ENCODE measurements at places on chromosomes 3 and 15. TPM values are rescaled to one million over a fixed set of nuclear protein-coding genes. Genes with fewer than 3 reads are reported as not detected.
A peak's percentile ranks its signal among the peaks of the same experiment; 100 is the strongest.

- H3K36me3 ChIP-seq, result peaks cover 41% of the 10 kb centered on the region
- H3K4me3 ChIP-seq, result no peak overlapping the region
- no peak for DNase-seq
These were observed 107.0 kb downstream of the EEFSEC start for GRCh38 chr3:128260275-128260674.

DNA sequence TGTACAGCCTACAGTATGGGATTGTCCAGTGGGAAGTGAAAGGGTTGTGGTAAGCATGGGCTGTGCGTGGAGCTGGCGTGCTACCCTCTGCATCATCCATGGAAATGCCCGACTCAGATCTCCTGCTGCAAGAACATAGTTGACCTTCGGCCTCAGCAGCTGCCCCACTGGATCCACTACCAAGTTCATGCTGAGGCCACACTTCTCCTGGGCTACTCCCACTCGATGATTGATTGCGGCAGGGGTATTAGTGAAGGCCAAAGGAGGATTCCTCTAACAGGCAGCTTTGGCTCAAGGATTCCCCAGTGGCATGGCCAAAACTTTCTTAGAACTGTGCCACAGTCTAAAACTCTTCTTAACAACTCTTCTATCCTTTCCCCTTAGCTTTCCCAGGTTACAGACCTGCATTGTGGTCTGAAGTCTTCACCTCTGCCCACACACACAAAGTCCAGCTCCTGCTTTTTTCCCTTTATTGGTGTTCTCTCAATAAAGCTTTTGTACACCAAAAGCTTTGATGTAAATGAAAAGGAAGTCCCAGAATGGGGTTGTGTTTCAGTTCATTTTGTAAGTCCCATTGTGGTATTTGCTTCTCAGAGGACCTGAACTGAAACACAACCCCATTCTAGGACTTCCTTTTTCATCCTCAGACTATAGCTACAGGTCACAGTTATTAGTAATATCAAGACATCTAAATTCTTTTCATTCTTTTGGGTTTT lies 4.9 kb upstream of the TBC1D5 start:
- H3K36me3 ChIP-seq, result no peaks in the 10 kb centered on the region
- H3K27me3 ChIP-seq, result no peaks in the 10 kb centered on the region
- no peak overlapping the region for H3K4me3 ChIP-seq
- H3K27ac ChIP-seq, result no peak overlapping the region
- no peak for DNase-seq

DNA sequence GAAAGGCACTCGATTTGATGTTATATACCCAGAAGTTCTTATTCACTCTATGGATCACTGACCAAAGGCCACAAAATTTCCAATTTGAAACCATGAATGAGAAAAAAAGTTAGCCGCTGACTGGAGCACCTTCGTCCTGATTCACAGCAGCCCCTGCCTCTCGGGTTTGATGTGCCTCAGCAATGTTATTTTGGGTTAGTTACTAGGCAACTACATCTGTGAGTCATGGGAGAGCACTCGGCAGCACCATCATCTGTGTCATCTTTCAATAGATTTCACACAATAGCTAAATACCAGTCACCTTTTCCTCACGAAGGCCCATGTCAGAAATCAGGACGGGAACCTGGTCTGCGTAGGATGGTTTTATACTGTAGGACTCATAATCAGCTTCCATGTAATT lies 269.2 kb downstream of the ZBBX start:
- no peak for DNase-seq
- H3K27ac ChIP-seq, result no peak overlapping the region
- no peaks in the 10 kb centered on the region for H3K27me3 ChIP-seq
- H3K36me3 ChIP-seq, result no peaks in the 10 kb centered on the region

SCN11A gene
- total RNA-seq, result 0.07 TPM

PCLAF gene
- total RNA-seq, result 41.4 TPM

DNA sequence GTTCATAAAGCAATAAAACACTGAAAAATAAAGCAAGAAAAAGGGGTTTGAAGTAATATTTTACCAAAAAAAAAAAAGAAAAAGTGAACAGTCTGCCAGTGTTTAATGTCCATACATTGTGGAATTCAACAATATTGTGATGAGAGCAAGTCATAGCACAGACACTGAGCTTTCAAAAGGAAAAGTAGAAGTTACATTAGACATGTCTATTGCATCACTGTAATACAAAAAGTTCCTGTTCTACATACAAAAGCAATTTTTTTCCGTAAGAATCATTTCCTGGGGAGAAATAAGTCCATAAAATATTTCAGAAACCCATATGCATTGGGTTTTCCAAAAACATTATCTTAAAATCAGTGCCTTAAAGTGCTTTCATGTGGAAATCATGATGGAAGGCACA lies 11.8 kb upstream of the HDC start:
- no peak overlapping the region for H3K27ac ChIP-seq
- no peaks in the 10 kb centered on the region for H3K27me3 ChIP-seq
- peaks cover 23% of the 10 kb centered on the region for H3K4me1 ChIP-seq
- H3K4me3 ChIP-seq, result no peak overlapping the region

GRCh38 chr3:55267206-55267930 lies 219.7 kb downstream of the WNT5A start:
- peaks cover 4% of the 10 kb centered on the region for H3K27me3 ChIP-seq
- DNase-seq, result no peak
- H3K4me3 ChIP-seq, result no peak overlapping the region
- H3K36me3 ChIP-seq, result no peaks in the 10 kb centered on the region
- H3K27ac ChIP-seq, result no peak overlapping the region

- H3K27me3 ChIP-seq, result peaks cover 31% of the 10 kb centered on the region
- no peak overlapping the region for H3K4me3 ChIP-seq
- no peaks in the 10 kb centered on the region for H3K4me1 ChIP-seq
- DNase-seq, result no peak
- H3K36me3 ChIP-seq, result peaks cover 1% of the 10 kb centered on the region
These were observed 10.2 kb upstream of the SKOR1 start for GRCh38 chr15:67815036-67815592.

DNA sequence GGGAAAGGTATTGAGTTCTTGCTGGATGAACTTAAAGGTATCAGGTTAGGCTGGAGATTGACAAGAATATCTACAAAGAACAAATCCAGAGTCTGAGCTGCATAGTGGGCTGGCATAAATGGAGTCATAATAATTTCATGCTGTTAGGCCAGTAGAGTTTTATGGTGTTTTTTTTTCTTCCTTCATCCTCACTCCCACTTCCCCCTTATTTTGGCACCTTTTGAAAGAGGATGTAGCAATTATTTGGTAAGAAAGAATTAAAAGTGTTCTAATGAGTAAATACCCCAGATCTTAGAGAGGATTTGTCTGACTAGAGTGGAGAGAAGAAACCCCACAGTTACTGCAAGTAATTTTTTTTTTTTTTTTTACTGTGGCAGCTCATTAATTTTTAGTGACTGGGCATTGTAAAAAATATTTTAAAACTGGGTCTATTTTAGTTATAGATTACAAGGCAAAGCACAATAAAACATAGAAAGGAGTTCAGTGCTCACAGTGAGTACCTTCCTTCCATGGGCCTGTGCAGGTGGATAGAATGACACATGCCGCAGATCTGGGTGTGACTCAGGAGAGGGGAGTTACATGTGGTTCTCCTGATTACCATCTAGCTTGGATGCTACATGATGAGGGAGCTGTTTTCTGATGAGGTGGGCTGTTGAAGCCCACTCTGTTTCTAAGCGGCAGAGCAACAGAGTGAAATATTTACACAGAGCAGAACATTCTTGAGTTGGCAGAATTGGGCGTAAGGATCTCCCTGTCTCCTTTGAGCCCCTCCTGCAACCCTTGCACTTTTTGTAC lies 5.3 kb downstream of the EDEM1 start:
- H3K36me3 ChIP-seq, result peaks cover 88% of the 10 kb centered on the region
- H3K27ac ChIP-seq, result peak overlapping the region; percentile 98
- peak; percentile 76 for DNase-seq
- no peaks in the 10 kb centered on the region for H3K27me3 ChIP-seq
- H3K4me1 ChIP-seq, result peaks cover 68% of the 10 kb centered on the region
- H3K4me3 ChIP-seq, result peak overlapping the region; percentile 70

POTEB gene
- not detected for total RNA-seq

All from activated CD4-positive, alpha-beta T cell treated with anti-CD3 and anti-CD28 coated beads for 36 hours (primary cell).